ENCODE measurements at places on chromosomes 2 and 18.

GRCh38 chr2:69177063-69177771, 164.2 kb downstream of the ANTXR1 start:
- no peak for DNase-seq

DNA sequence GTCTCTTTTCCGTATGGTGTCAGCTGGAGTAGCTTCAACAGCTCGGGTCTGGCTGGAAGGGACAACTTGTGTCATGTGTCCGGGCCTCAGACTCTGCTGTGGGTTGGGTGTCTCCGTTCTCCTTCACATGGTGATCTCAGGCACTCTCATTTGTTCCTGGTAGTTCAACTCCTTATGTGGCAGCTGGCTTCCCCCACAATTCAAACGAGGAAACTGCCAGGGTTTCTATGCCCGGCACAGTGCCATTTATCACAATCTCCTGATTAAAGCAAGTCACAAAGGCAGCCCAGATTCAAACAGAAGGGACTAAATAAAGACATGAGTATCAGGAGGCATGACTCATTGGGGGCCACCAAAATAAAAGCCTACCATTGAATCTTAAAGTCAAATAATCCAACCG, 22.7 kb downstream of the MRO start:
- no peak for DNase-seq

DNA sequence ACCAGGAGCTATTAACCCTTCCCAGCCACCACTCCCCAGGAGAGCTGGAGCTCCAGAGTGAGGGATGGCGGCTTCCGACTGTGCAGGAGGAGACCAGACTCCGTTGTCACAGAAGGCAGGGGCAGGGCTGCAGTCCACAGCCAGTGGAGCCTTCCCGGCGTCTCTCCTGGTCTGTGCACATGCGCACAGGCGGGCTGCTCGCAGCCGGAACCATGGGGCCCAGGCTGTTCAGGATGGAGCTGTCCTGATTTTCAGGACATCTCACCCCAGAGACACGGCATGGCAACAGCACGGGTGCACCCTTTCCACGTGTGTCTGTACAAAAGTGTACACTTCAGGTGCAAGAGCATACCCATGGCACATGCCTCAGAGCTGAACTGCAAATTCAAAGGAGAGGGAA, 28.9 kb downstream of the EIPR1 start:
- DNase-seq: no peak

DNA sequence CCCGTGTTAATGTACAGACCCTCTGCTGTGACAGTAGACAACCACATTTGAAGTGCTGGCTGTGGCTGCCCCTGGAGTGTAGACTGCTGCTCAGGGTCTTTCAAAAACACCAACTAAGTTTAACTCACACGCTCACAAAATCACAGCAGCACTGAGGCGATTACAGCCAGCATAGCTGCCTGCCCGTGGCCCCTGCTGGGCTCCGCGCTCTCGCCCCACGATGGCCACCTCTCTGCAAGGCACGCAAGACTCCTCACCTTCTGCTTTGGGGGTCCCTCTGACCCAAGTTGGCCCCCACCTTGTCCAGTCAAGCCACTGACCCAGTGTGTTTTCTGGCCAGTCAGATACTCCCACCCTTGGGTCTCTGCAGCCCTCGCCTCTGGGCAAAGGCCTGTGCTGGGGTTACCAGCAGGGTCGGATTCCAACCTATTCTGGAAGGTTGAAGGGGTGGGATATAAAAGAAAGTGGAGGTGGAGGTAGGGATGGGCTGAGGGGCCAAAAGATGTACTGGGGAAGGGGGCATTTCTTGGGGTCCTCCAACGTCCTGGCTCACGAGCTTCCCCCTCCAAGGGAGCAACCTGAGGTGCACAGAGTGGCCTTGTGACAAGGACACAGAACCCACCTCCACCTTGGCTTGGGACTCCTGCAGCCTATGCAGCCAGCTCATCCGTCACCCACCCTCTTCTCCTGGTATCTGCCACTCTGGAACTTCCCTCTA, 2.9 kb upstream of the B3GNT7 start:
- no peak for DNase-seq

- DNase-seq: no peak
Observed at GRCh38 chr18:47574966-47575365, 323.5 kb upstream of the SKOR2 start.

All from stimulated activated naive CD8-positive, alpha-beta T cell treated with anti-CD3 and anti-CD28 coated beads, Interleukin-15, amount 100 ng/mL, for 72 hours (primary cell).